ENCODE measurements at places on chromosomes 3 and 15. TPM values are rescaled to one million over a fixed set of nuclear protein-coding genes. Genes with fewer than 3 reads are reported as not detected.

DNA sequence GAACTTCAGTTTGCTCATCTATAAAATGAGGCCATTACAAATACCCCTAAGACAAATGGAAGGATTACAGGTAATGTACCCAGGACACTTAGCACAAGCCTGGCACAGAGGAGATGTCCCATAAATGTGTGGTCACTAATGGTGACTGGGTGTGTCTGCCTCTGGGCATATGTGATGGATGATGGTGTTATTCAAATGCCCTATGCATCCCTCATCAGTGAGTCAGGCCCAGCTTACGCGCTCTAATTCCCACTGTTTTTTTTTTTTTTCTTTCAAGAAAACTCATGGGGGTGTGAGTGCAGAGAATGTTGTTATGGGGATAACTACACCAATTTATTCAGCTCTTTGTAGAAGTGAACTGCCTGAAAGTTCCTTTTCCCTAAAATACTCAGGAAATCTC is 23.6 kb upstream of the KIF23 start:
- H3K36me3 ChIP-seq: no peaks in the 10 kb centered on the region
- H3K27me3 ChIP-seq: no peaks in the 10 kb centered on the region
- peaks cover 5% of the 10 kb centered on the region for H3K4me1 ChIP-seq
- no peak overlapping the region for H3K4me3 ChIP-seq

- peaks cover 48% of the 10 kb centered on the region for H3K4me1 ChIP-seq
- peak overlapping the region; percentile 55 for H3K27ac ChIP-seq
- DNase-seq: peak; percentile 3
- peak overlapping the region; percentile 35 for H3K4me3 ChIP-seq
- no peaks in the 10 kb centered on the region for H3K36me3 ChIP-seq
Observed at GRCh38 chr15:64634576-64635498, 140.6 kb downstream of the RBPMS2 start.

DNA sequence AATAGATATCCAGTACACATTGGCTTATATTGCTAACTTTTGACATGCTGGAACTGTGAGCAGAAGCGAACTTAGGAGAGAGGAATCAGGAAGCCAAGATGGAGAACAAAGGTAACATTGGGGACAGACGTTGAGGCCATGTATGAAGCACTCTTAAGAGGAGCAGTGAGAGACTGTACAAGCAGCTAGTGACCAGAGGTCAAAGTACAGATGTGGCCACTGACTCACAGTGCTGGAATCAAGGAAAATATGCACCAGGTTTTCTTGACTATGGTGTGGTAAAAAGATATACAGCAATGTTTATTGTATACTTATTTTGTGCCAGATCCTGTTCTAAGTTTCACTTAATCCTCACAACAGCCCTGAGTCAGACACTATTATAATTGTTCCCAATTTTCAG is 2.0 kb upstream of the IL20RB start:
- no peaks in the 10 kb centered on the region for H3K36me3 ChIP-seq
- H3K27ac ChIP-seq: no peak overlapping the region
- no peak overlapping the region for H3K4me3 ChIP-seq
- H3K4me1 ChIP-seq: no peaks in the 10 kb centered on the region

GRCh38 chr3:36542186-36542585 is 161.9 kb downstream of the STAC start:
- no peak overlapping the region for H3K27ac ChIP-seq
- H3K36me3 ChIP-seq: no peaks in the 10 kb centered on the region
- H3K4me1 ChIP-seq: no peaks in the 10 kb centered on the region
- DNase-seq: no peak

DNA sequence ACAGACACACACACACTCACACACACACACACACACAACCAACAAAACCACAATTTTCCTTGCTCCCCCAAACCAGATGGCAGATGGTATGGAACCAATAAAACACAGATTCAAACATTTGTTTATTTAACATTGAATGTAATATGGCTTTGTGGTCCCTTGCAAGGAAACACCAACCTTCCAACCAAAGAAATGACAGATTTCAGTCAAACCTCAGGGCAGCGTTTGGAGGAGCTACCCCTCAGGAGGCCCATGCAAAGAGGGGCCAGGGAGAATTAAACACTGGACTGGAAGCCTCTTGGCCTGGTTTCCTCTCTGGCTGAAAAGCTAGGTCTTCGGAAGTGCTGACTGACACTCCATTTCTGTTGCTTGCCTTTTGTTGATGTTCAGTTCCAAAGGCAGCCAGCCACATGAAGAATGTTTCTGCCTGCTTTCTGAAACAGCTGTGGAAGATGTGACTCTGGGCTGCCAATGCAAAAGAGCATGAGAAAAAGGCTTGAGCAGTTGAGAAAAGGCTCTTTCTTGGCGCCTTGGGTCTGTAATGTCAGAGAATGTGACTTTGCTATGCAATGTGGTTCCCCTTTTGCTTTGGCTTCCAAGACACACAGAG is 296.1 kb downstream of the RPLP1 start:
- no peak for DNase-seq
- H3K27me3 ChIP-seq: no peaks in the 10 kb centered on the region
- no peaks in the 10 kb centered on the region for H3K36me3 ChIP-seq
- no peak overlapping the region for H3K27ac ChIP-seq
- H3K4me3 ChIP-seq: no peak overlapping the region
- peaks cover 25% of the 10 kb centered on the region for H3K4me1 ChIP-seq

- no peaks in the 10 kb centered on the region for H3K27me3 ChIP-seq
- H3K4me1 ChIP-seq: no peaks in the 10 kb centered on the region
- DNase-seq: no peak
- no peak overlapping the region for H3K4me3 ChIP-seq
Observed at GRCh38 chr3:8305371-8305770, 196.3 kb upstream of the LMCD1 start.

DNA sequence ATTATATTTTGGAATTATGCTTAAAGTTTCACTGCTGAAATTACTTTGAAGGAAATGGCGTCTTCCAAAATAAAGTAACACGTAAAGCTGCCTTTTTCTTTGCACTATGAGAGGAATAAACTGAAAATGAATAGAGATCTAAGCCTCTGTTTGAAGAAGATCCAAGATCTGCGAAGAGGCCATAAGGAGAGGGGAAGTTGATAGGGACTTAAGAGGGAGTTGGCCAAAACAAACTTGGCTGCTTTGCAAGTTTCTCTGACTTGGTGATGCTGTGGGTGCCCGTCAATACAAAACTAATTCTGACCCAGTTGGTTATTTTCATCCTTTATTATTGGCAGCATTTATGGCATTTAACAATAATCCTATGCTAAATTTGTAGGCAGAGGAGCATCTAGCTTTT is 190.2 kb upstream of the GBE1 start:
- no peaks in the 10 kb centered on the region for H3K4me1 ChIP-seq
- no peak overlapping the region for H3K27ac ChIP-seq

DNA sequence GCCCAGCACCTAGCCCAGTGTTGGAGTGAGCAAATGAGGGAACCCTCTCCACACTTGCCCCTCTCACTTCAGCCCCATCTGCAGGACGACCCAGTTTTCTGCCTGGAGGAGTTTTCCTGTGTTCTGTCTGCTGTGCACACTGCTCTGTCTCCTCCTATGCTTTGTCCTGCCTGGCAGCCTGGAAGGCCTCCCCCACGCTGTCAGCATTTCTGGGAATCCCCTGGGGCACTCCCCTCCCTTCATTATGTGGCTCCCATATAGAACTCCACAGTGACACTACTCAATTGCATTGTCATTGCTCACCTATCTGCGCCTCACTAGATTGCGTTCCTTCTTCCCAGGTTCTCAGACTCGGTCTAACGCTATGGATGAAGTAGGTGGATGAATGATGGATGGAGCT is 13.9 kb downstream of the CLSTN2 start:
- H3K27me3 ChIP-seq: no peaks in the 10 kb centered on the region
- H3K36me3 ChIP-seq: no peaks in the 10 kb centered on the region
- H3K4me1 ChIP-seq: no peaks in the 10 kb centered on the region
- no peak overlapping the region for H3K27ac ChIP-seq

Gene SPATA12
- not detected for total RNA-seq

Gene AADACL2
- total RNA-seq: not detected

Gene FETUB
- total RNA-seq: not detected
